ENCODE measurements at places on chromosomes 3 and 15. TPM values are rescaled to one million over a fixed set of nuclear protein-coding genes. Genes with fewer than 3 reads are reported as not detected.

GOLGA8B gene
- polyA plus RNA-seq = 0.76 TPM

EBLN2 gene
- polyA plus RNA-seq = not detected

MAP1A gene
- polyA plus RNA-seq = 107 TPM

GOLGA6L4 gene
- not detected for polyA plus RNA-seq

CNTN4 gene
- 8.8 TPM for polyA plus RNA-seq

SETD5 gene
- polyA plus RNA-seq = 32.7 TPM

LRTM1 gene
- polyA plus RNA-seq = not detected

ARNT2 gene
- polyA plus RNA-seq = 65.6 TPM

KBTBD12 gene
- 3.0 TPM for polyA plus RNA-seq

STRIT1 gene
- not detected for polyA plus RNA-seq

Data from brain (organoid and tissue), 16 donors.